ENCODE measurements at places on chromosomes 1 and 21. TPM values are rescaled to one million over a fixed set of nuclear protein-coding genes. Genes with fewer than 3 reads are reported as not detected.

DNA sequence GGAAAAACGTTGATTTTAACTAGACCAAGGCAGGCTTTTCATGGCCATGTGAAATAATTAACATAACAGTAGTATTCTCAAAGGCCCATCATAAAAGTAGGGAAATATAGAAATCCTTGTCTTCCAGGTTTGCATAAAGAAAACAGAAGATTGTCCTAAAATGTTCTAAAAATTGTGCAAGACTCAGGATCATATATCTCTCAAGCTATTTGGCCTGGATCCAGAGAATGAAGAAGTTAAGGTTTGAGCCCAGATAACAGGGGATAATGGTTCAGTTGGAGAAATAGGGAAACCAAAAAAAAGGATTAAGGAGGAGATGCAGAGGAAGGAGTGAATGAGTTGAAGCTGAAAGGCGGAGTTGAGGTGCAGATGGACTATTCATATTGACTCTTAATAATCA is 555.5 kb upstream of the NR5A2 start:
- H3K36me3 ChIP-seq = no peaks in the 10 kb centered on the region
- H3K4me3 ChIP-seq = no peak overlapping the region
- H3K27ac ChIP-seq = no peak overlapping the region
- no peak for DNase-seq
- peaks cover 10% of the 10 kb centered on the region for H3K27me3 ChIP-seq
- no peaks in the 10 kb centered on the region for H3K4me1 ChIP-seq

DNA sequence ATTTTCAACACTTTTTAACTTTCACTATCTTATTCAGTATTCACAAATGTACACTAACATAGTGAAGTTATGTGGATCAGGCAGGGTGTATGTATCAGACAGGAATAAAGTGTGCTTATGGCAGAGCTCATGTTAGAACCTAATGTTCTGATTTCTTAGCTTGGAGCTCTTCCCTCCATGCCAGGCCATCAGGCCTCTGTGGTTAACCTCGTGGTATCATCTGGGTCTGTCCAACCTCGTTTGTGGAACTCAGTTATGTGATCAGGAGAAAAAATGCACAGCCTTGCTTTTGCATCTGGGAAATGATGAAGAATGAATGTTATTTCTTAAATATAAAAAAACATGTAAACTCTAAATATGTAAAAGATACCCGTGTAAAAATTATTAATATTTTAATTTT is 86.9 kb downstream of the MPZL1 start:
- DNase-seq = no peak
- H3K4me1 ChIP-seq = peaks cover 19% of the 10 kb centered on the region
- H3K4me3 ChIP-seq = no peak overlapping the region
- H3K27me3 ChIP-seq = peaks cover 22% of the 10 kb centered on the region

DNA sequence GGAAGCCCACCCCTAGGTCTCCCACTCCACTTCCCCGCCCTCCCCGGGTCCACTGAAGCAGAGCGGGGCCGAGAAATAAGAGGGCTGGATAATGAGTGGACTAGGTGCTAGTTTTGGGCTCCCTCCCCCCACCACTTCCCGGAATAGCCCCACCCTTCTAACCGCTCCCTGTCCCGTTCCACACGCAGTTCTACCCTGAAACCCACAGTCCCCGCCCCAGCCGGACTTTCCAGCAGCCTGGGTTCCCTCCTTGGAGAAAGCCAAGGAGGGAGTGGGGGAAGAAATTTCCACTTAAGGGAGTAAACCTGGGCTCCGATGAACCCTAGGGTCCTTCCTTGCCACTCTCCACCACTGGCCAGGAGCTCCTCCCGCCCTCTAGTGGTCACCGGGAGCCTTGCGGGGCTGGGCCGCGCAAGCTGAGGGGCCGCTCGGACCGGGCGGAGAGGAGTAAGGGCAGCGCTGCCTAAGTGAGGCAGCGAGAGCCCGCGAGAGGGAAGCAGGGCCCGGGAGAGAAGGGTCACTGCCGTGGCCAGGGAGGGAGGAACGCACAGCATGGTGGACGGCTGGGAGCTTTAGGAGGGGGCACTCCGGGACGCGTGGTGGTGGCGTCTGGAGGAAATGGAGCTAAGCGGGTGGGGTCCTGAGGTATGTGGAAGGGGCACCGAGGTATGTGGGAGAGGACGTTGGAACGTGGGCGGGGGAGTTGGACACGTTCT is 14.3 kb downstream of the THBS3 start:
- peaks cover 38% of the 10 kb centered on the region for H3K4me1 ChIP-seq
- H3K4me3 ChIP-seq = peak overlapping the region; percentile 74
- peak overlapping the region; percentile 96 for H3K27ac ChIP-seq
- peaks cover 4% of the 10 kb centered on the region for H3K36me3 ChIP-seq
- H3K27me3 ChIP-seq = no peaks in the 10 kb centered on the region
- peak; percentile 77 for DNase-seq

SLC5A3 gene
- 23.9 TPM for total RNA-seq

PTPN7 gene
- 188 TPM for total RNA-seq

PIGC gene
- total RNA-seq = 32.7 TPM

DNASE2B gene
- not detected for total RNA-seq
